ENCODE measurements at places on chromosomes 11 and 22.

DNA sequence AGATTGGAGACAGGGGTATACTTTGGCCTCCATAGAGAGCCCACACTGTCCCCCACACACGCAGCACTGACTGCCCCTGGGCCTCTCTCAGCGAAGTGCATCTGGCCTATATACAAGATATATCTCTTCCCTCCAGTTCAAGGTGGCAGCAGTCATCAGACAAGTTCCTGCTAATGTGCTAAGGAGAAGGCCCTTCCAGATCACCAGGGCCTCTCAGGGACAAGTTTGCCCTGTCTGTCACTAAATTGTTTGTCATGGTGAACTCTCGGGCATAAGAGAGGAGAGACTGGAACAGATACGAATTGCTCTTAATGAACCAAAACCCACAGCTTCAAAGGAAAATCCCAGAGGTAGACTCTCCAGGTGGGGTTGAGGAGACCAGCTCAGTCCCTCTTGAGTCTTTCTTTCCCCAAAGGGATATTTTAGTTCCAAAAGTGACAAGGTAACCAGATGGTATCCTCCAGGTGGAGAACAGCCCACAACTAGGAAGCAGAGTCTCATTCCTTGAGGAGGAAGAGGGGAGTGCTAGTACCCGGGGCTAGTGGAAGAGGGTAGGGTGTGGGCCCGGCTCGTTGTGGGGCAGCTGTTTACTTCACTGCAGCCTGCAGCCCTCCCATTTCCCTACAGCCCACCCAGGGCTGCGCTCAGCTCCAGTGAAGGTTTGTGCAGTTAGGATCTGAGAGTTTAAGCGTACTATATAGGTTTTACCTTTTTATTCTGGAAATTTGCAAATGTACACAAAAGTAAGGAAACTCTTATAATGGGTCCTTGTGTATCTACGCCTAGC is 2.2 kb upstream of the SLC35C1 start:
- no peak for DNase-seq

GRCh38 chr11:73353422-73353821 is 22.8 kb upstream of the RELT start:
- no peak for DNase-seq

DNA sequence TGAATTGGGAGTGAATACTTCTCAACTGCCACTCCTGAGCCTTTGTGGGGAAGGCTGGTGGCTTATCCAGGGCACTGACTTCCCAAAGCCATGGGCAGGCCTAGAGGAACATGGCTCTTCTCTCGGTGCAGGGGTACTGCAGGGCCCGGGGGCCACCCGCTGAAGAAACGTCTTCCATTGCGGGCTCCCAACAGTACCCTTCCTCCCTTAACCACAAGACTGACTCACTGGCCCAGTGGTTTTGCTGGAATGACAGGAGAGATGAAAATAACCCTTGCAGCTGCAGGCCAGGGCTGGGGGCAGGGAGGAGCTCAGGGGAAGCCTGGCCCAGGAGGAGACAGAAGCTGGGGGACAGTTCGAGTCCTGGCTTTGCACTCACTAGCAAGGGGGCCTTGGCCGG is 13.5 kb downstream of the TXN2 start:
- DNase-seq: no peak

- no peak for DNase-seq
Measured at GRCh38 chr11:119706029-119706428, 23.0 kb downstream of the NECTIN1 start.

- DNase-seq: no peak
Measured at GRCh38 chr11:29272019-29272654, 744.7 kb downstream of the KCNA4 start.

- no peak for DNase-seq
Measured at GRCh38 chr11:45294499-45294898, 8.4 kb upstream of the SYT13 start.

- DNase-seq: no peak
Measured at GRCh38 chr22:18905540-18906409, at the start of gene DGCR6. Gene DGCR6 (plus strand): TSS chr22:18906320. CDS start chr22:18906375, 55 bp downstream.

GRCh38 chr22:23279781-23280180 is 99.5 kb downstream of the BCR start:
- DNase-seq: no peak

GRCh38 chr11:69079661-69080256 is 31.0 kb downstream of the TPCN2 start:
- DNase-seq: no peak

DNA sequence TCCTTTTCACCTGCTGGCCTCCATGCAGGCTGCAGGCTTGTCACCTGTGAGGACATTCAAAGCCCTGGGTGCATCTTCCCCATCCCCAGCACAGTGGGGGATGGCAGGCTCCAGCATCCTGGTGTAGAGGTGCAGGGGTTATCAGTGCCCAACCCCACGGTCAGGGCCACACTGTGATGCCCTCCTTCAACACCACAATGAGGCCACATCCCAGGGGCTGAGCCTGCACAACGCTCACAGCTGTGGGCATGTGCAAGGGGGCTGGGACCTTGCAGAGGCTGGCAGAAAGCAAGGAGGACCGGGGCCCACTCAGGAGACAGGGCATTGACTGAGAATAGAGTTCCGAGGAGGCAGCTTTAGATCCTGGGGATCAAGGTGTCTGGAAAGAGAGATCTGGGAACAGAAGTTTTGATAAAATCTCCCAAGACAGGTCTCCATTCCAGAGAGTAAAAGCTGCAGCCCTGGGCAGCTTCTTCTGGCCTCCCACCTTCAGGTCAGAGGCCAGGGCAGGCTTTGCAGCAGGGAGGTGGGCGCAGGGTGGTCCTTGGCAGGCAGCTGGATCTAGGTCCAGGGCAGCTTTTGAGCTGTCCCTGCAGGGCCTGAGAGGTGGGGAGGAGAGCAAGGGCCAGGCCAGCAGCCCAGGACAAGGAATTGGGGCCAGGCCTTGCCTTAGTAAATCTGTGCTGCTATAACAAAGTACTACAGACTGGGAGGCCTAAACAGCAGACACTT is 250.8 kb upstream of the B3GAT1 start:
- no peak for DNase-seq

DNA sequence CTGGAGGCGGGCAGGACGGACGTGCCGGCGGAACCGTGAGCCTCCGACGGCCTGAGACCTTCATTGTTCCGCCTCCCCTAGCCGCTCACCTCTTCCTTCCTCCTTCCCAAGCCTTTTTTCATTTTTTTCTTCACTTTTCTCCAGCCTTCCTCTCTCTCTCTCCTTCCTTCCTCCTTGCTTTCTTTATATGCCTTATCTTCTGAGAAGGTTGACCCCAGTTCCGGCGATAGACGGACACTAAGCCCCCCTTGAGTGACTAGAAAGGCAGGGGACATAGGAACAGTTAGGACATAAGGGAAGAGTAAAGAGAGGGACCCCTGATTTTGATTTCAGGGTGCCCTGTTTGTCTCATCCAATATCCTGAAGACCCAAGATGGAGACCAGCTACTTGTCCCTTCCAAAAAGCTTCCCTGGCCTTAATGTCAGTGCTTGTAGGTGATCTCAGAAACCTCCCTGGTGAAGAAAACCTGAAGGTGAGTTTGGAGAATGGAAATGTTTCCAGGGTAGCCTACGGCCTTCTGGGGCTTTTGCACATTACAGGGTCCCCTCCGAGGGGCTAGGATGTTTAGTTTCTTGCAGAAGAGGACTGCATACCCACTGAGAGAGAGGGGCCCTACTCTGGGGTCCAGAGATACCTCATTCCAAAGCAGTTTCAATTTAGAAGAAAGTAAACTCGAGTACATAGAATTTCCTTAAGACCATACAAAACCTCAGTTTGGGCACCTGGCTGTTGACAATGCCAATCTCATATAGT is 3.5 kb downstream of the ADM start:
- DNase-seq: no peak

- DNase-seq: no peak
Measured at GRCh38 chr11:92804388-92804966, 165.0 kb upstream of the MTNR1B start.

- no peak for DNase-seq
Measured at GRCh38 chr11:68372114-68372513, 59.7 kb downstream of the LRP5 start.

DNA sequence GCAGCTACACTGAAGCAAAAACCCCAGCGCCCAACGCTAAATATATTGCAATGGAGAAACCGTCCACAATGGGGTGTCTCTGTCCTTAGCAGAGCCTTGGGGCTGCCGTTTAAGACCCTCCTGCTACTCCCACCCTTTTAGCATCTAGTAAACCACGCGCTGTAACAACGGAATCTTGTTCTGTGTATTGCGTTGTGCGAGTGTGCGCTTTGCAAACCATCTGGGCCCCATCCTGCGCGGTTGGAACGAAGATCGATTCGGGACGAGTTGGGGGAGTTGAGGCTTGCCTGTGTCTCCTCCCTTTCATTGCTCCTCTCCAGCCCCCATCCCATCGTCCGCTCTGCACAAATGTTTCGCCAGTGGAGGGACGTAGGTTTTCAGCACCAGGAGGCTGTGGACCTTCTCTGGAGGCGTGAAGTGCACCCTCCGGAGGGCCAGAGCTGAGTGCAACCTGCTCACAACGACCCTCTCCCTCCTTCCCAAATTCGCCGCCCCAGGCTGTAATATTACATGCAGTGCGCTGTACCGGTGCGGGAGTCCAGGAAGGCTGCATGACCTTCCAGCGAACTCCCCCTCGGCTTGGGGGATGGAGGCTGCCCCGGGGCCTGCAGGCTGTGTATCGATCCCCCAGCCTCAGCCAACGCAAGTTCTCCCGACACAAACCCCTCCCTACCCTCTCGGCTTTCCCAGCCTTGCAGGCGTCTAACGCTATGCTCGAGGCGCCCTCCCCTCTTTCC is 1.6 kb upstream of the KMT2A start:
- DNase-seq: peak; percentile 31

DNA sequence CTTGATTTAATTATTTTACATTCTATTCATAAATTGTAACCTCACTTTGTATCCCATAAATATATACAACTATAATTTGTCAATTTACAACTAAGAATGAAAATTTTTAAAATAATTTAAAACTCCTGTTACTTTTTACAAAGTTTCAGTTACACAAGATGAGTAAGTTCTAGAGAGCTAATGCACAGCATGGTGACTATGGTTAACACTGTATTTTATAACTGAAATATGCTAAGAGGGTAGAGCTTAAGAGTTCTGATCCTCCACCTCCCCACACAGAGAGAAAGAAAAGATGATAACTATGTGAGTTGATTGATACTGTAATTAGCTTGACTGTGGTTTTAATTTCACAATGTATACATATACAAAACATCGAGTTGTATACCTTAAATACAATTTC is 412.5 kb upstream of the DDI1 start:
- no peak for DNase-seq

DNA sequence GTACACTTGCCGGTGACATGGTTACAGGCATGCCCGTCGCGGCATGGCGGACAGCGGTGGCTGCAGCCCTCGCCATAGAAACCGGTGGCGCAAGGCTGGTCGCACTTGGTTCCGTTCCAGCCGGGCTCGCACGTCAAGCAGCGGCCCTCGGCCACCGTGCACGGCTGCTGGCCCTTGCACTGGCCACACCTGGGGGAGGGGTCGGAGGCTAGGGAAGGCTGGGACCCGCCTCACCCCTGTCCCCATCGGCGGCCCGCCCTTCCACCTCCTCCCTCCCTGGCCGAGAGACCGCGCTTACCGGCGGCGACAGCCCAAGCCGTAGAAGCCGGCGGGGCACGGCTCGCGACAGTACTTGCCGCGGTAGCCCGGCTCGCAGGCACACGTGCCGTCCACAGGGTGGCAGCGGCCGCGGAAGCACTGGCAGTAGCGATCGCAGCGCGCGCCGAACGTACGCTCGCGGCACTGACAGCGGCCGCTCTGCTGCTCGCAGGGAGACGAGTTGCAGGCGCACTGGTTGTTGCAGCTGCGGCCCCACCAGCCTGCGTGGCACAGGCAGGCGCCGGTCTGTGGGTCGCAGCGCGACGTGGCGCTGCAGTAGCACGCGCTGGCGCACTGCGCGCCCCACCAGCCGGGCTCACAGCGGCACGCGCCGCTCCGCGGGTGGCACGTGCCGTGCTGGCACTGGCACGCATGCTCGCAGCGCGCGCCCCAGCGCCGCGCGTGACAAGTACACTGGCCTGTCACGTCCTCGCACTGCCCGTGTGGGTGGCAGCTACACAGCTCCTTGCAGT is 6.7 kb downstream of the SCARF2 start:
- DNase-seq: peak; percentile 53

DNA sequence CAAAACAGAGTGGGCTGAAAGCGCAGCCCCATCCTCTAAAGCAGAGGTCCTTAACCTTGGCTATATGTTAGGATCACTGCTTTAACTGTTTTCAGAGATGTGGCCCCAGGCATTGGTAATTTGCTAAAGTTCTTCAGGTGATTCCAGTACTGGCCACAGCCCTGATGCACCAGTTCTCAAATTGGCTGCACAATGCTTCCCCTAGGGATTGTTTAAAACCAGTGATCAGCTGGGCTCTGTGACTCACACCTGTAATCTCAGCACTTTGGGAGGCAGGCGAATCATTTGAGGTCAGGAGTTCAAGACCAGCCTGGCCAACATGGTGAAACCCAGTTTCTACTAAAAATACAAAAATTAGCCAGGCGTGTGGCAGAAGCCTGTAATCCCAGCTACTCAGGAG is 8.4 kb upstream of the IRAG1 start:
- DNase-seq: no peak

DNA sequence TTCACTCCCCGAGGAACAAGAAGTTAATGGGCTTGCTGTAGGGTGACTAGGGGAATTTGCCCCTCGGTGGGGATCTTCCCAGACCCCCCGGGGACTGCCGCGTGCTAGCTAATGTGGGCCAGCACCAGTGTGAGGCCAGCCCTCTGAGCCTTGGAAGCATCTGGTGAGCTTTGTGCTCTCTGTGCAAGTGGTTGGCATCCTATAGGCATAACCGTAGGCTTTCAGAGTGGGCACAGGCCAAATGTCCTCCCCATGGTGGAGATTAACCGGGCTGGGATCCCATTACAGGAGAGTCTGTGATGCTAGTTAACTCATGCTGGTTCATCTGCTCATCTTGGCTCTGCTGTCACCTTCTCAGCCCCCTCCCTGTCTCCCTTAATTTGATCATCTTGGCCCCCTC is 125.7 kb downstream of the TRIM29 start:
- DNase-seq: no peak

DNA sequence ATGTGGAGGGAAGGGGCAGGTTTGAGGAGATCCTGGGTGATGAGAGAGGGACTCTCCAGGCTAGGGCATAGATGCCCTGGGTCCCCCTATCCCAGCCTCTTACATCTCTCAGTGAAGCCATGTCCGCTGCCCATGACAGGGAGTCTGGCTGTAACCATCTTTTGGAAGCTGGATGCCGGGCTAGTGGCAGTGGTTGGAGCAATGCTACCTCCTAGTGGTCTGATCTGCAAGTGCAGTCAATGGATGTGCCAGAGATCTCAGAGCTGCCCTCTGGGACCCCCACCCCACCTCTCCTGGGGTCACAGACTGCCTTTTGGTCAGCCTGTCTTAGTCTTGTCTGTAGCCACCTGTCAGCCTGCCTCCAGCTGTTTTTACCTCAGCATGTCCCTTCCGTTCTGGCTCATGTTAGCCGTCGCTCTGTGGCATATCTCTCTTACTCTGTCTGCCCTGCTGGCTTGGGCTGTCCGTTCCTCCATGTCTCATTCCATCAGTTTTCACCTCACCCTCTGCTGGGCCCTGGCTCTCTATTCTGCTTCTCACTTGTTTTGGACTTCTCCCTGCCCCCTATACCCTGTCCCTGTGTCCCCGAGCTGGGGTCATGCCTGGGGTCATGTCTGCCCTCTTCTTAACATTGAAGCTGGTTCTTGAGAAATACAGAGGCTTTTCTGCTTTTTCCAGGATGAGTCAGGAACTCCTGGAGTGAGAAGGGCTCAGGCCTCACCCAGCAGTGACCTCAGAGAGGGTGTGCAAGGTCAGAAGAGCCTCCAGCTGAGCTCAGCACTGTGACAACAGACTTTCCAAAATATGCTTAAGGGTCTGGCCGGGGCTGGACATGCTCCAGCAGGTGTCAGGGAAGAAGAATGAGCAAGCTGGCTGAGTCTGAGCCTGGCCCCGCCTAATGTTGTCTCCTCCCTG is 52.0 kb upstream of the THY1 start:
- DNase-seq: peak; percentile 15

Data from activated effector memory CD4-positive, alpha-beta T cell treated with Interleukin-2 at 50 U/mL for 16 hours (primary cell).